Epithelial cell of esophagus (primary cell): ENCODE measurements at places on chromosomes 4 and X.

- peak; percentile 14 for DNase-seq
These were observed 23.7 kb upstream of the PNMA3 start for GRCh38 chrX:153032397-153033118.

- no peak for DNase-seq
These were observed 89.4 kb upstream of the PSAPL1 start for GRCh38 chr4:7524064-7524682.

GRCh38 chrX:44299177-44299576 lies 44.3 kb downstream of the EFHC2 start:
- no peak for DNase-seq

GRCh38 chr4:137707102-137707620 lies 174.9 kb upstream of the PCDH18 start:
- no peak for DNase-seq

- peak; percentile 43 for DNase-seq
These were observed 103.6 kb downstream of the RAPGEF2 start for GRCh38 chr4:159206427-159206871.

- DNase-seq, result no peak
These were observed 44.6 kb downstream of the RAB33A start for GRCh38 chrX:130216320-130216719.

DNA sequence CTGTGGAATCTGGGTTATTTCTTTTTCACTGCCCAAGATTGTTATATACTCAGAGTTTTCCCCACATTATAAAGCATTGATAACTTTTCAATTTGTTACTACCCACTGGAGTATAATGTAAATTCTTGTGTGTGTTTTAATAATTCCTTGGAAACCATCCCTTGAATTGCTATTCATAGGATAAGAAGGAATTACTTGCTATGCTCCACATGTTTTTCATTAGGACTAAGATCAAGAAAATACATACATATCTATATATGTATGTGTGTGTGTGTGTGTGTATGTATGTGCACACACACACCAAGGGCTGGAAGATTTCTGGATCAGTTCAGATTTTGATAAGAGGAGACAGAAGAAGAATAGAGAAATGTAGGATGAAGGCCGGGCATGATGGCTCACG lies 206.4 kb upstream of the JADE1 start:
- DNase-seq, result no peak

GRCh38 chr4:139666735-139667281 lies 1.2 kb downstream of the MGST2 start:
- peak; percentile 76 for DNase-seq
